ENCODE measurements at places on chromosomes 5 and 9.

DNA sequence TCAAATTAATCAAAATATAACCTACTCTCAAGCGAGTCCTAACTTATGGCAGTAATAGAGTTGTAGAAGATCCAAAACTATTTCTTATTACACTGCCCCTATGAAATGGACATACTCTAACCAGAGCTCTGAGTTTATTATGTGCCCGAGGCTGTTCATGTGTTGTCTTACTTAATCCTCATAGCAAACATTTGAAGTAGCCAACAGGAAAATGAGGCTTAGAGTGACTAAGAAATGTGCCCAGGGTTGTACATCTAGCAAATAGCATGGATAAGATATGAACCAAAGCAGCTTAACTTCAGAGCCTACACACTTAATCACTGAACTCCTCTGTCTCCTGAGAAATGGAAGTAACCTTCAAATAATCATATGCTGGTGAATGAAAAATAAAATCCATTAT, 1551.7 kb downstream of the MAT2B start:
- DNase-seq, result no peak

- no peak for DNase-seq
Observed at GRCh38 chr9:105087910-105088898, 156.2 kb upstream of the SLC44A1 start.

DNA sequence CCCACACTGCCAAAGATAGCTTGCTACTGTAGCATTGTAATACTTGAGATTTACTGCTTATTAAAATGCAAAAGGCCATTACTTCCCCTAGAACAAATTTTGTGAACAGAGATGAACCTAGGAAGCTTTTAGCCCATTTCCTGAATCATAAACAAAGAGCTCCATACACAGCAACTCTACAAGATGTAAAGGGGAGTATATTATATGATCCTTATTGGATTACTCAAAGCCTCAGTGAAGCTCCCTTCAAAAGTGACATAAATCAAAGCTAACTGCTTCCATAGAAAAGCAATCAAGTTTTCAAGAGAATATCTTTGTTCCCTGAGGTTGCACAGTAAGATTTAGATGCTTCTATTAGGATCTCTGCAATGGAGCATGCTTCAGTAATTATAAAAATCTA, 629.8 kb downstream of the EFNA5 start:
- no peak for DNase-seq

- DNase-seq, result no peak
Observed at GRCh38 chr5:58985311-58985710, 402.4 kb downstream of the RAB3C start.

DNA sequence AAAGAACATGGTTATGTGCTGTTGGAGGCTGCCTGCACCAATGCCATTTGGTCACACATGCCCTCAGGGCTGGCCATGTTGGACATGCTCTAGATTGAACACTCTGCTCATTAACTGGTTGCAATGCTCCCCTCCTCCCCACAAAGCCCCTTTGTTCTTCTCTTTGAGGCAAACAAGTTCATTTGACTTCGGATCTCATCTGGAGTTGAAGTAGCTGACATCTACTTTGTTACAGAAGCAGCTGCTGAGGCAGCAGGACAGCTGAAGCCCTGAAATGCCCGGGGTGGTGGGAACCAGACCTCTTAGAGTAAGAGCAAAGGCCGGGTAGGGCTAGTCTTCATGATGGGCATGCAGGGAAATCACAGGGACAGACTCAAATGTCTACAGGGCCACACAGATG, 123.5 kb downstream of the APBA1 start:
- DNase-seq, result no peak

GRCh38 chr5:100855295-100855694, 47.8 kb downstream of the ST8SIA4 start:
- DNase-seq, result no peak

DNA sequence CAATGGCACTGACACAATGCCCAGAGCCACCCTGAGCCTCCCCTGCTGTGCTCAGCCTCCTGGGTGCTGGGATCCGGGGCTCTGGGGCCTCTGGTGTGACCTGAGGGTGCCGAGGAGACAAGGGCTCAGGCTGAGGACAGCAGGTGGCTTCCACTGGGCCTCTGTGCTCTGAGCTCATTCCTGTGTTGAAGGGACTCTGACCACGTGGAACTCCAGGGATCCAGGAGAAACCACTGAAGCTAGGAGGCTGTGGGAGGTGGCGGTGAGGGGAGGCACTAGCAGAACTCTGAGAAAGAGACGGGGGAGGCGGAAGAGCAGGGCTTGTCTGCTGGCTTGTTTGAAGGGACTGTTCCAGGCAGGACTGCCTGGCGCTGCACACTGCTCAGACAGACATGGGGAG, 318.7 kb upstream of the IRX1 start:
- no peak for DNase-seq

GRCh38 chr5:179345433-179346321, at the start of gene ADAMTS2:
Gene ADAMTS2, minus strand, starts transcription at chr5:179345461. Its CDS starts 133 bp downstream, at chr5:179345328.
- no peak for DNase-seq

GRCh38 chr9:106929471-106930177, 66.7 kb downstream of the ZNF462 start:
- DNase-seq, result no peak

- DNase-seq, result no peak
Observed at GRCh38 chr5:6436715-6437331, 11.8 kb upstream of the UBE2QL1 start.

DNA sequence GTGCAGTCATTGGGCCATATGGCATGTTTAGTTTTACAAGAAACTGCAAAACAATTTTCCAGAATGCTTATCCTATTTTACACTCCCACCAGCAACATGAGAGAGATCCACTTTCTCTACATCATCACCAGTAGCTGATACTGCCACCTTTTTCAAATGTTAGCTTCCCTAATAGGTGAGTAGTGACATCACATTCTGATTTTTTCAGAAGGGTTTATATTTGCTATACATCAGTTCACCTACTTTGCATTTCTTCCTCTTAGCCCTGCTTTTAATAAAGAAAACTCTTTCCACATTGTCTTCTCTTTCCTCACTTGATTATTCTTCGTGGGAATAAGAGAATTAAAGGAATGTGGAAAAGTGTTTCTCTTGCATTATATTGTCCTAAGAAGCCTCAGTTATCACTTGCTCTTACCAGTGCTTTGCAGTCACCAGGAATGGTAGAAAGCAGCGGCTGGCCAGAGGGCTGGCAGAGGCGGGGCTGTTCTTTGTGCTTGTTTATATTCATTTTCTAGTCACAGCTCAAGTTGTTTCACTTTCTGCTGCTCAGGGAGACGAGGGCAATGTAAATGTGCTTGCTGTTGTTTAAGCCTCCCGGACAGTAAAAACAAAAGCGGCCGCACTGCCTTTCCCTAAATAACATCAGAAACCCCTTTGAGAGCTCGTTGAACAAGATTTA, 164.8 kb downstream of the HSD17B3 start:
- no peak for DNase-seq

GRCh38 chr9:92138157-92138959, 23.1 kb upstream of the SPTLC1 start:
- DNase-seq, result no peak

DNA sequence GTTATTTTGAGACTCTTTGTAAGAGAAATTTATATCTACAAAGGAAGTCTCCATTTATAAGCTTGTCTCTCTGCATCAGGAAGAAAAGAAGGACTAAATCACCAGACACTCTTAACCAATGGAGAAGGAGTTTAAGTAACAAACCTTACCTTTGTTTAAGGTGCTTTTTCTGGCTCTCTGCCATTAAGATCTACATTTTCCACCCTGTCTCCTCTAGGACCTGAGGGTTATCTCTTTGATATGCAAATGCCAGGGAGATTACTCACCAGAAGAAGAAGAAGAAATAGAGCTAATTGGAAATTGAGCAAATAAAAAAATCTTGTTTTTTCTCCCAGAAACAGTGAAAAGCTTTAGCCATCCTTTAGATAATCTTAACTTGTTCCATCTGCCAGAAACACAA, 60.9 kb downstream of the CDKN2A start:
- no peak for DNase-seq

GRCh38 chr9:18692268-18692667, 218.3 kb downstream of the ADAMTSL1 start:
- DNase-seq, result no peak

DNA sequence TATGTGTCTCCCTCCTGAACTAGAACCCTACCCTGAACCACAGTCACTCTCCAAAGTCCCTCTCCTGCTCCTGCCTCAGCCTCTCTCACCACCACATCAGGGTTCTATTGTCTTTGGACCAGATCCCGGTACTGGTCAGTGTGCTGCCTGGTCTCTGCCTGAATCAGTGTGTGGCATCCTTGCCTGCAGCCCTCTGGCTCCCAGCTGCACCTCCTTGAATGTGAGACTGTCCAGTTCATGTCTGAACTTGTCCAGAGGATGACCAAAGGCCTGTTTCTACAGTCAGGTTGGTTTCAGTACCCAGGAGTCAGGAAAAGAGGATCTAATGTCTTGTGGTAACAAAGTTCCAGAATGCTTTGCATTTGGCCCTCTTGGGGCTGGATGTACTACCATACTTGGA, 76.8 kb upstream of the RANBP3L start:
- DNase-seq, result no peak

- DNase-seq, result no peak
Observed at GRCh38 chr5:45440466-45440865, 255.7 kb downstream of the HCN1 start.

GRCh38 chr5:55927861-55928655, 66.7 kb downstream of the IL6ST start:
- no peak for DNase-seq

- no peak for DNase-seq
Observed at GRCh38 chr9:37801959-37802711, 1.5 kb downstream of the DCAF10 start.

DNA sequence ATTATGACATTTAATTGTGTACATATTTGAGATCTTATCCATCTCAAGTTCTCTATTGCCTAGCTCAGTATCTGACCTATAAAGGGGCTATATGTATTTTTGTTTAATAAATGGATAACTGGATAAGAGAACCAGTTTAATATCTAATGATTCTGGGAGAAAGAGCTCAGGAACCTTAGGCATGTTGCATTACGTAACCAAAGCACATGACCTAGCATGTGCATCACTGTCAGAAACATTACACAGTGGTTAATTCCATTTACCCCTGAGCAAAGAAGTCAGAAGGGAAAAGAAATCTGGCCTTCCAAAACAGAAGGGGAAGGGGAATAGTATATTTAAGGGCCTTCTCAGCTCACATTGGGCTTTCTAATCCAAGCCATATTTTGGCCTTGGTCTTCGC, 12.3 kb downstream of the PAPPA start:
- no peak for DNase-seq

DNA sequence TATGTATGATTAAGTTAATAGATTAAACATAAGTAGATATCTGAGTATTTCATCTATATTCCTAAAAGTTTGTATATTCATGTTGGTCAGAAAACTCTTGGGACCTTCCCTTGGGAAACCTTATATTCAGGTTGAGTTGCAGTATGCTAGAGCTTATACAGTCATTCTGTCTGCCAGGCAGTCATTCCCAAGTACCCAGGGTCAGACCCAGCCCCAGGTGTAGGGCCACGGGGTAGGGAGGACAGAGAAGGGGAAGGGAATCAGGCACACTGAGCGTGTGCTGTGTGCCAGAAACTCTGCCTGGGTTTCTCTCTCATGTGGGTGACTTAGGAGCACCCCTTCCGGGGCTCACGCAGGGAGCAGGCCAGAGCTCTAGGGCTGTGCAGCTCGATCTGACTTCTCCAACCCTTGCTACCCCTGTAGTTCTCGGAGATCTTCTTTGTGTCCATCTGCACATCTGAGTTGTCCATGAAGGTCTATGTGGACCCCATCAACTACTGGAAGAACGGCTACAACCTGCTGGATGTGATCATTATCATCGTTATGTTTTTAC, 28.2 kb downstream of the CATSPER3 start:
- no peak for DNase-seq

GRCh38 chr9:125902214-125902613, 155.0 kb downstream of the PBX3 start:
- DNase-seq, result no peak

DNA sequence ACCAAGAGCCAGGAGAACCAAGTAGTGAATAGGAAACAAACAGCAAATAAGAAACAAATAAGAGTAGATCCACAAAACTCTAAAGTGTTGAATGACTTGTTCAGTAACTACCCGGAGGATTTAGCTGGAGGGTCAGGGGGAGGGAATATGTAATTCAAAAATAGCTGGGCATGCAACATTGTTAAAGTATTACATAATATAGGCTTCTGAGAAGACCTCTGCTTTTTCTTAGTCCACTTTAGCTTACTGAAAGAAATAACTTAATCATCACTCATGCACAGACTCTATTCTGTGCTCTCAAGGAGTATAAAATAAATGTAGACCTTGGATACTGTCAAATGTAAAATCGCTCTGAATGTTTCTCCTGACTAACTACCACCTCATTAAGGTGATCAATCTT, 183.2 kb upstream of the POU5F2 start:
- DNase-seq, result no peak

GRCh38 chr5:152542741-152543140, 137.7 kb upstream of the NMUR2 start:
- peak; percentile 14 for DNase-seq

DNA sequence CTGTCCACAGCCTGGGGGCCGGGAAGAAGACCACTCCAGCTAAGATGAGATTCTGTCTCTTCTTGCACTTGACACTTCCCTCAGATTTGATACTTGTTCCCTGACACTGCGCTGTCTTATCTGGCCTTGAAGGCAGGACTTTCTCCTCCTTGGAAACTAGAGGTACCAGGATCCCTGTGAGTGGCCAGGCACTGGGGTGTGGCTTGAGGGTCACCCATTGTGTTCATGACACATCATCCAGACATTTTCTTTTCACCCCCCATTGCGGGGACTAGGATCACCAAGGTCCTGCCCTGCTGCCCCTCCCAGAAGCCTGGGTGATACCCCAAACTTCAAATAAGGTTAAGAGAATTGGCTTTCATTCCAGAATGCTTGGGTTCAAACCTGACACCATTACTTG, 103.3 kb downstream of the NDFIP1 start:
- DNase-seq, result no peak

- no peak for DNase-seq
Observed at GRCh38 chr5:141349917-141350619, at the start of gene PCDHGB1. Gene PCDHGB1, plus strand, starts transcription at chr5:141350099. Its CDS starts 162 bp downstream, at chr5:141350261.

- no peak for DNase-seq
Observed at GRCh38 chr5:34803974-34804732, 34.8 kb upstream of the TTC23L start.

DNA sequence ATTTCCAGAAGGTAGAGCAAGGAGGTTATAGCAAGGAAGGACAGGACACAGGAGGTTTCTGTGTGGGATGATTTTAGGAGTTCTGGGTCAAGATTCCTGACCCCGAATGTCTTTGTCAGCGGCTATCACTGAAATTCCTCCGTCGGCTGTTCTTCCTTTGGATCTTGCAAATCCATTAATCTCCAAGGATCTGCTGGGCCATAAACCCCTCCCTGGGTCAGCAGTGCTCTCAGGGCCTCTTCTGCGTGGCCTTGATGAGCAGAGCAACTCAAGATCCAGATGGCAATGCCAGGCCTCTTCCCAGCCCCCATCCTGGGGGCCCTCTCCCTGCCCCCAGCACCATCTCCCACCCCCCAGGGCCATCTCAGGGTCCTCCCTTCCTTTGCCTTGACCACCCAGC, 16.3 kb upstream of the COL27A1 start:
- DNase-seq, result no peak

All from right renal cortex interstitium (tissue), 3 donors.